GOT3 (cell line): ENCODE measurements at places on chromosomes 4 and X.

DNA sequence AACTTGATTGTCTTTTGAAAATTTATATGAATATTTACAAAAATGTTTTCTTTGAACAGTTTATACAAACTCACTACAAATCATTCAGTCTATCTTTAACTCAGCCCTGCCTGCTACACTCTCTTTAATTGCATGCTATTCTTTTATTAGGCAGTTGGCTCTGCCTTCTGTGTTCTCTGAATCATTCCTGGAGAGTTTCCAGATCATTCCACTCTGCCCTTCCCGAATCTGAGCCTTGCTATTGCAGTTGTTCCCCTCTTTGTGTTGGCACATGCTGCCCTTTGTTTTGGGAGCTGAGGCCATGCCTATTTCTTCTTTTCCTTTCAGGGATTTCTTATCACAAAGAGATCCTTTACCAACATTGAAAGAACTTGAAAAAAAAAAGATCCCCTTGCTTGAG lies 8.7 kb upstream of the TECRL start:
- no peak for DNase-seq

DNA sequence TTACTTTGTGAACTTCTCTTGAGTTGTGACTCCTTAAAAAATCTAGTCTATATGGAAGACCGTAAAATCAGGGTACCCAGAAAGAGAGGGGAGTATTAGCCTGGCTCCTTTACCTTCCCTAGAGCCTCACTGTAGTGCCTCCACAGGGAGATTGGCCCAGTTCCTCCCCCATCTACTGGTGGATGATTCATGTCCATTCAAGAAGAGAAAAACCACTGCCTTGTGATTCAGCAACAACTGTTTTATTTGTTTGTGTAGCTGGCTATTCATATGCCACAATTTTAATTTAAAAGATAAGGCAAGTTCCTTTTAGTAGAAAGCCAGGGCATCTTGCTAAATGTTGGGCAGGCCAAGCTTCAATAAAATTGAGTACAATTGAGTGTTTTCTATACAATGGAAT lies 221.8 kb upstream of the KCNIP4 start:
- no peak for DNase-seq

DNA sequence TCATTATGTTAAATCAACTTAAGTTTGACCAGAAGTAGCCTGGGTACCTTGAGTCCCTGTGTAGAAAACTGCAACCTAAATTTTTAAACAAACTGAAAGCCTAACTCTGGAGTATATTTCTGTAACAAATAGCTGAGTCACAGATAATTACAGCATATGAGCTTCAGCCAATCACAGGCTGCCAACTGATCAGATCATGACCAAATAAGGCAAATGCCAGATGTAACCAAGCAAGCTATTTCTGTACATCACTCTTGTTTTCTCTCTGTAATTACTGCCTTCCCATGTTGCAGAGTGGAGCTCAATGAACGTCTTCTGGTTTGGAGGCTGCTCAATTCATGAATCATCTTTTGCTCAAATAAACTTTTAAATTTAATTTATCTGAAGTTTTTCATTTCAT lies 980.9 kb upstream of the DIAPH2 start:
- no peak for DNase-seq

- DNase-seq, result no peak
Measured at GRCh38 chrX:113539599-113540356, 699.1 kb upstream of the AMOT start.

DNA sequence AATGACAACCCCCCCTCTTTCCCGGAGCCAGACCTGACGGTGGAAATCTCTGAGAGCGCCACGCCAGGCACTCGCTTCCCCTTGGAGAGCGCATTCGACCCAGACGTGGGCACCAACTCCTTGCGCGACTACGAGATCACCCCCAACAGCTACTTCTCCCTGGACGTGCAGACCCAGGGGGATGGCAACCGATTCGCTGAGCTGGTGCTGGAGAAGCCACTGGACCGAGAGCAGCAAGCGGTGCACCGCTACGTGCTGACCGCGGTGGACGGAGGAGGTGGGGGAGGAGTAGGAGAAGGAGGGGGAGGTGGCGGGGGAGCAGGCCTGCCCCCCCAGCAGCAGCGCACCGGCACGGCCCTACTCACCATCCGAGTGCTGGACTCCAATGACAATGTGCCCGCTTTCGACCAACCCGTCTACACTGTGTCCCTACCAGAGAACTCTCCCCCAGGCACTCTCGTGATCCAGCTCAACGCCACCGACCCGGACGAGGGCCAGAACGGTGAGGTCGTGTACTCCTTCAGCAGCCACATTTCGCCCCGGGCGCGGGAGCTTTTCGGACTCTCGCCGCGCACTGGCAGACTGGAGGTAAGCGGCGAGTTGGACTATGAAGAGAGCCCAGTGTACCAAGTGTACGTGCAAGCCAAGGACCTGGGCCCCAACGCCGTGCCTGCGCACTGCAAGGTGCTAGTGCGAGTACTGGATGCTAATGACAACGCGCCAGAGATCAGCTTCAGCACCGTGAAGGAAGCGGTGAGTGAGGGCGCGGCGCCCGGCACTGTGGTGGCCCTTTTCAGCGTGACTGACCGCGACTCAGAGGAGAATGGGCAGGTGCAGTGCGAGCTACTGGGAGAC lies 1.6 kb downstream of the PCDH10 start:
- DNase-seq, result no peak

DNA sequence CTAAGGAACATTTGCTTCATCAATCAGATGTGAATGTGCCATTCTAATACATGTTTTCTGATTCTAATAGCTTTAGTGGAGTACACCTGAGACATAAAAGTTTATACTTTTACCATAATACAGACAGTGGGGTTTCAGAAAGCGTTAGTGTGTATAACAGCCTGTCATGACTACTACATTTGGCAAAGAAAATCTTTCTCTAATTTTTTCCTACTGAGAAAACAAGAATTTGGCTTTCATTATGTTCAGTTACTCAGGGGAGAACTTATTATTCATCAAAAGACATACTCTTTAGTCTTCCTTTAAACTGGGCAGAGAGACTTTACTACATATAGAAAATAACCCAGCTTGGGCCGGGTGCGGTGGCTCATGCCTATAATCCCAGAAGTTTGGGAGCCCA lies 104.9 kb downstream of the PCDH18 start:
- DNase-seq, result no peak

GRCh38 chr4:22597471-22597870 lies 81.6 kb upstream of the ADGRA3 start:
- DNase-seq, result no peak

DNA sequence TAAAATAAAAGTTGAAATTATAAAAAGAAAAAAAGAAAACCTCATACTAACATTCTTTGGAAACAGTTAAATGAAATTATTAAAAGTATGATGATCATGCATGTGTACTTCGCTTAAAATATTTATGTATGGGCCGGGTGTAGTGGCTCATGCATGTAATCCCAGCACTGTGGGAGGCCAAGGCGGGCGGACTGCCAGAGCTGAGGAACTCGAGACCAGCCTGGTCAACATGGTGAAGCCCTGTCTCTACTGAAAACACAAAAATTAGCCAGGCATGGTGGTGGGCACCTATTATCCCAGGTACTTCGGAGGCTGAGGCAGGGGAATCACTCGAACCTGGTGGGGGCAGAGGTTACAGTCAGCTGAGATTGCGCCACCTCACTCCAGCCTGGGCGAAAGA lies 952.2 kb upstream of the FTHL17 start:
- DNase-seq, result no peak

- no peak for DNase-seq
Measured at GRCh38 chrX:132592880-132593279, 104.0 kb upstream of the MBNL3 start.

- DNase-seq, result no peak
Measured at GRCh38 chrX:18872621-18873020, 111.3 kb downstream of the PHKA2 start.

GRCh38 chrX:13101441-13102139 lies 57.2 kb upstream of the FAM9C start:
- peak; percentile 18 for DNase-seq
